Bladder microvascular endothelial cell (primary cell): ENCODE measurements at places on chromosomes 11 and 22. TPM values are rescaled to one million over a fixed set of nuclear protein-coding genes. Genes with fewer than 3 reads are reported as not detected.

Gene MUC6
- total RNA-seq: not detected in 2 replicates

Gene UBQLN3
- not detected in 2 replicates for total RNA-seq

Gene POU2AF3
- total RNA-seq: not detected in 2 replicates

Gene H19
- 131 and 217 TPM in 2 replicates for total RNA-seq

Gene MCAM
- 844 and 1,058 TPM in 2 replicates for total RNA-seq

Gene RFPL3
- total RNA-seq: not detected in 2 replicates

Gene NPAS4
- total RNA-seq: not detected in 2 replicates

Gene WNT11
- total RNA-seq: 0.31 TPM in 1 of 2 replicates, not detected in the other

Gene PACSIN2
- total RNA-seq: 48.2 and 103 TPM in 2 replicates

Gene RIC3
- total RNA-seq: not detected in 2 replicates

Gene APOL5
- not detected in 2 replicates for total RNA-seq

Gene LRP4
- total RNA-seq: 0.16 and 0.88 TPM in 2 replicates

Gene CELSR1
- 2.3 and 74.3 TPM in 2 replicates for total RNA-seq

Gene MOGAT2
- total RNA-seq: not detected in 2 replicates

Gene ZNRF3
- total RNA-seq: 1.6 and 2.8 TPM in 2 replicates

Gene SHISA8
- not detected in 2 replicates for total RNA-seq

Gene OR5M11
- not detected in 2 replicates for total RNA-seq

Gene GGTLC2
- not detected in 2 replicates for total RNA-seq

Gene BLID
- total RNA-seq: 0.16 and 0.82 TPM in 2 replicates

Gene OR9I1
- not detected in 2 replicates for total RNA-seq

Gene SCT
- not detected in 2 replicates for total RNA-seq

Gene CNGA4
- total RNA-seq: not detected in 2 replicates

Gene C11orf86
- total RNA-seq: not detected in 2 replicates

Gene FAM181B
- total RNA-seq: under 0.01 TPM in 1 of 2 replicates, not detected in the other

Gene AASDHPPT
- total RNA-seq: 27.2 and 47.7 TPM in 2 replicates

Gene MRGPRX3
- total RNA-seq: 1.3 TPM in 1 of 2 replicates, not detected in the other

Gene STK33
- total RNA-seq: 0.49 and 0.88 TPM in 2 replicates

Gene MUC5AC
- total RNA-seq: not detected in 2 replicates

Gene OR51I1
- total RNA-seq: not detected in 2 replicates

Gene PCF11
- total RNA-seq: 22.5 and 41.3 TPM in 2 replicates

Gene OR6A2
- 0.16 and 0.38 TPM in 2 replicates for total RNA-seq

Gene RASD2
- total RNA-seq: not detected in 2 replicates
